ENCODE measurements at places on chromosomes 16 and 17. TPM values are rescaled to one million over a fixed set of nuclear protein-coding genes. Genes with fewer than 3 reads are reported as not detected.

Gene CIAO2B
- total RNA-seq: 112 TPM

Gene ADORA2B
- total RNA-seq: 12.2 TPM

DNA sequence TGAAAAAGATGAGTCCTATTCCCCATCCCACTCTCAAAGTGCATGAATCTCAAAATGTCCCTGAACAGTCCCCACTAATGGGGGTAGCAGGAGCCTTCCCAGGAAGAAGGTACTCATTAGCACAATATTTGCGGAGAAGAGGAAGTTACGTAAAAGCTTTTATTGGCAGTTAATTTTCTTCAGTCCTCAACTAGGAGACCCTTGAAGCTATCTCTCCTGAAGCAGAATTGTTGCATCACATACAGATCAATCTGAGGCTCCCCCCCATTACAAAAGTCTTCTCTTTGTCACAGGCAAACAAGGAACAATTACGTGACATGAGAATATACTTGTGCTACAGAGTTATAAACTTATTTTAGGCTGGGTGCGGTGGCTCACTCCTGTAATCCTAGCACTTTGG lies 14.2 kb downstream of the SLFN12L start:
- DNase-seq: no peak

Gene TAT
- total RNA-seq: not detected

DNA sequence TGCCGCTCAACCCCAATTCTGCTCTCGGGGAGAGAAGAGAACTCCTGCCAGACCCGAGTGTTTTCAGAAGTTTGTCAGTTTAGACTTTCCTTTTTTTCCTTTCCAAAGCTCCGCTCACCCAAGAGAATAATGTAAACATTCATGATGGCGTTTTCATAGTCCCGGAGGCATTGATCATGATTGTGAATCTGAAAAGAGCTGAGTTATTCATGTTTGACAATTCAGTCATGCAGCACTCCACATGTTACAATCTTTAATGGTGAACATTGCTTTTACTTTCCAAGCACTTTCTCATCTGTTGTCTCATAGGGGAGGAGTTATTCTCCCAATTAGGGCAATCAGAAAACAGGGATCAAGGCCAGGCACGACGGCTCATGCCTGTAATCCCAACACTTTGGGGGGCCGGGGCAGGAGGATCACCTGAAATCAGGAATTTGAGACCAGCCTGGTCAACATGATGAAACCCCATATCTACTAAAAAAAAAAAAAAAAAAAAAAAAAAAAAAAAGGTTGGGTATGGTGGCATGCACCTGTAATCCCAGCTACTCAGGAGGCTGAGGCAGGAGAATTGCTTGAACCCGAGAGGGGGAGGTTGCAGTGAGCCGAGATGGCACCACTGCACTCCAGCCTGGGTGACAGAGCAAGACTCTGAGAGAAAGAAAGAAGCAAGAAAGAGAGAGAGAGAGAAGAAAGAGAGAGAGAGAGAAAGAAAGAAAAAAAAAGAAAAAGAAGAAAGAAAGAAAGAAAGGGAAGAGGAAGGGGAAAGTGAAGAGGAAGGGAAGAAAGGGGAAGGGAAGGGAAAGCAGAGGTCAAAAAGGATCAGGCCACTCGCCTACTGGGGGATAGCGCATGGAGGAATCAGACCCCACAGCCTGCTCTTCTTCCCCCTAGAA lies 70.0 kb upstream of the TNRC6C start:
- DNase-seq: no peak

Gene TBX21
- 2.9 TPM for total RNA-seq
